Thoracic aorta (tissue), 2 donors: ENCODE measurements at places on chromosomes 5 and 9. TPM values are rescaled to one million over a fixed set of nuclear protein-coding genes. Genes with fewer than 3 reads are reported as not detected.

LMBRD2 gene
- 11.0 TPM for total RNA-seq

ORM2 gene
- total RNA-seq, result not detected

CNTNAP3B gene
- 94.8 TPM for total RNA-seq

DNA sequence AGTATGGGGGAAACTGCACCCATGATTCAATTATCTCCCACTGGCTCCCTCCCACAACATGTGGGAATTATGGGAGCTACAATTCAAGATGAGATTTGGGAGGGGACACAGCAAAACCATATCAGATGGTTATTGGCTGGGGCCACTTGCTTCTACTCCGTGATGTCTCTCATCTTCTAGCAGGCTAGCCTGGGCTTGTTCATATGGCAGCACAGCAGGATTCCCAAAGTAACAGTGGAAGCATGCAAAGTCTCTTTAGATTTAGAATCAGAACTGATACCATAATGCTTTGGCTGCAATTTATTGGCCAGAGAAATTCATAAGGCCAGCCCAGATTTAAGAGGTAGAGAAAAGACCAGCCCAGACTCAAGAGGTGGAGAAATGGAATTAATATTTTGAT lies 126.2 kb downstream of the PTTG1 start:
- DNase-seq, result no peak
- H3K36me3 ChIP-seq, result no peaks in the 10 kb centered on the region
- no peak overlapping the region for H3K4me3 ChIP-seq
- no peaks in the 10 kb centered on the region for H3K4me1 ChIP-seq

- no peaks in the 10 kb centered on the region for H3K36me3 ChIP-seq
- no peak overlapping the region for H3K4me3 ChIP-seq
- peaks cover 27% of the 10 kb centered on the region for H3K4me1 ChIP-seq
- H3K27ac ChIP-seq, result no peak overlapping the region
- H3K27me3 ChIP-seq, result no peaks in the 10 kb centered on the region
These were observed 837.1 kb upstream of the ZNF608 start for GRCh38 chr5:125583321-125584139.

DNA sequence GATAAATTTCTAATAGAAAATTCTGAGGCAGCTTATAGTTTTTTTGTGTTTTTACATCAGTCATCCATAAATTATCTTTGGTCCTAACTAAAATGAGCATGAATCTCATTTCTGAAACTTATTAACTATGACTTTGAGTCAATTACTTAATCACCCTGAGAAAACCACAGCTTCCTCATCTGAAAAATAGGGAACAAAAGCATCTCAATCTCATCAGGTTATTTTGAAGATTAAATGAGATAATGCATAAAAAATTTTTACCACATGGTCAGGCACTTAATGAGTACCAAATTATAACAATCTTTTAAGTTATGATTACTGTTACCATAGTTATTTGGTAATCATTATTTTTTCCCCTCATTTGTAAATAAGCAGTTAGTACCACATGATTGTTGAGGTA lies 279.1 kb downstream of the MAST4 start:
- DNase-seq, result no peak
- no peak overlapping the region for H3K4me3 ChIP-seq
- no peaks in the 10 kb centered on the region for H3K4me1 ChIP-seq
- H3K36me3 ChIP-seq, result no peaks in the 10 kb centered on the region
- H3K27ac ChIP-seq, result no peak overlapping the region

DNA sequence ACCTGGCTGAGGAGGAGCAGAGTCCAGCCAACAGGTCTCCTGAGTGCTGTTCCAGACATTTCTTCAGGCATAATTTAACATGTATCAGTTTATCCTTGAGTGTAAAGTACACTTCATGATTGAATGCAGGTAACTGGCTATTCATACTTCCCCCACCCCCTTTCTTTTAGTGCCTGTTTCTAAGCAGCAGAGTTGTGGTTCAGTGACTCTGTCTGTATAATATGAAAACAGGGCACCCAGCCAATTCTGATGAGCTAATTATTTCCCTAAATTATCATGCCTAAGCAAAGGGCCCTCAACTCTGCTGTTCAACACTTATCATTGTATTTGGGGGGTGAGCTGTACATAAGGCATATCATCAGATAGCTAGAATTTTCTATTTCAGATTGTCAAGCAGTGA lies 51.9 kb upstream of the ZSWIM6 start:
- H3K36me3 ChIP-seq, result no peaks in the 10 kb centered on the region
- H3K27ac ChIP-seq, result no peak overlapping the region
- peaks cover 14% of the 10 kb centered on the region for H3K4me1 ChIP-seq
- H3K27me3 ChIP-seq, result no peaks in the 10 kb centered on the region

DNA sequence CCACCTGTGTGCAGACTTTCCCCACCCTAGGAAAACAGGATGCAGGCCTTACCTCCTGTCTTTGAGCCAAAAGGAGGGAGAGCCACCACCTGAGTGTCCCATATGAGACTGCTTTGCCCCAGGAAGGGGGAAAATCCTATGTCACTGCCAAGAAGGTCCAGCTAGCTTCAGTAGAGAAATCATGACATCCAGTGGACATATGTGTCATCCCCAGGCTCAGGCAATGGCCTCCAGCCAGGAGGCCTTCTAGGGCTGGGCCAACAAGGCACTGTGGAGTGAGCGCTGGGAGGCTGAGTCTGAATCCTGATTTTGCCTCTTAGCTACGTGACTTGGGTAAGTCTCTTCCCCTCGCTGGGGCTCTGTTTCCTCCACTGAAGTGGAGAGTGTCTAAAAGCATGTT lies 60.2 kb downstream of the SMIM23 start:
- no peaks in the 10 kb centered on the region for H3K36me3 ChIP-seq
- no peak for DNase-seq
- H3K4me3 ChIP-seq, result no peak overlapping the region
- H3K27ac ChIP-seq, result no peak overlapping the region
- H3K4me1 ChIP-seq, result peaks cover 18% of the 10 kb centered on the region

GRCh38 chr5:88683506-88684135 lies 199.4 kb downstream of the MEF2C start:
- H3K36me3 ChIP-seq, result no peaks in the 10 kb centered on the region
- H3K27me3 ChIP-seq, result peaks cover 40% of the 10 kb centered on the region
- H3K27ac ChIP-seq, result no peak overlapping the region
- DNase-seq, result no peak
- peaks cover 8% of the 10 kb centered on the region for H3K4me1 ChIP-seq

- no peaks in the 10 kb centered on the region for H3K4me1 ChIP-seq
- no peak overlapping the region for H3K27ac ChIP-seq
- no peaks in the 10 kb centered on the region for H3K27me3 ChIP-seq
- H3K36me3 ChIP-seq, result no peaks in the 10 kb centered on the region
- DNase-seq, result no peak
These were observed 27.1 kb upstream of the C9orf40 start for GRCh38 chr9:74979844-74980243.

GRCh38 chr9:99878651-99879050 lies 27.8 kb upstream of the STX17 start:
- no peaks in the 10 kb centered on the region for H3K4me1 ChIP-seq
- H3K4me3 ChIP-seq, result no peak overlapping the region
- H3K36me3 ChIP-seq, result no peaks in the 10 kb centered on the region
- no peak for DNase-seq
- no peaks in the 10 kb centered on the region for H3K27me3 ChIP-seq

DNA sequence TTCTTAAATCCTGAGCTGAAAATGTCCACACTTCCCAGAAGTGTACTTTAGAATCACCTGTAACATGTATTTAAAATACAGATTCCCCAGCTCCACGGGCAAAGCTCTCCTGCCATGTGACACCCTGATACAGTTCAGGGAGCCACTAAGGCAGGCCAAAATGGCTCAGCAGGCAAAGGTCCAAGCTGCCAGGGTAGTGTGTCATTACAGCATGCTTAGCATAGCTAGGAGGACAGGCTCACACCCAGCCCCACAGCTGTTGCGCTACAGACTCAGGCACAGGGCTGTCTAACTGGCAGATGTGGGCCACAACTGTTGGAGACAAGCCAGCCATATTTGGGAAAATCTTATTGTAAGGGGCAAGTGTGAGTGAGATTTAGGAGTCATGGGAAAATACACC lies 73.0 kb downstream of the C9orf85 start:
- H3K27me3 ChIP-seq, result no peaks in the 10 kb centered on the region
- no peak overlapping the region for H3K27ac ChIP-seq
- H3K36me3 ChIP-seq, result no peaks in the 10 kb centered on the region
- no peak overlapping the region for H3K4me3 ChIP-seq
- H3K4me1 ChIP-seq, result peaks cover 5% of the 10 kb centered on the region
- no peak for DNase-seq
